ENCODE measurements at places on chromosomes 16 and 17. TPM values are rescaled to one million over a fixed set of nuclear protein-coding genes. Genes with fewer than 3 reads are reported as not detected.
A peak's percentile ranks its signal among the peaks of the same experiment; 100 is the strongest.

The KIF22 gene
- 171 TPM for total RNA-seq

The SOX15 gene
- total RNA-seq: 6.8 TPM

The DPEP3 gene
- total RNA-seq: not detected

The CTRL gene
- 0.18 TPM for total RNA-seq

The HSD11B2 gene
- total RNA-seq: not detected

The USH1G gene
- total RNA-seq: 1.4 TPM

The SPAG7 gene
- total RNA-seq: 59.7 TPM

The EFCAB5 gene
- 0.06 TPM for total RNA-seq

The PRR15L gene
- not detected for total RNA-seq

The TNFSF13 gene
- total RNA-seq: not detected

The HSPB9 gene
- total RNA-seq: not detected

The NLRC5 gene
- total RNA-seq: not detected

The KLHL11 gene
- total RNA-seq: 16.2 TPM

- DNase-seq: no peak
These were observed 15.4 kb downstream of the SIAH1 start for GRCh38 chr16:48369765-48370164.

- DNase-seq: no peak
These were observed 752.9 kb downstream of the KCNJ2 start for GRCh38 chr17:70922268-70922667.

DNA sequence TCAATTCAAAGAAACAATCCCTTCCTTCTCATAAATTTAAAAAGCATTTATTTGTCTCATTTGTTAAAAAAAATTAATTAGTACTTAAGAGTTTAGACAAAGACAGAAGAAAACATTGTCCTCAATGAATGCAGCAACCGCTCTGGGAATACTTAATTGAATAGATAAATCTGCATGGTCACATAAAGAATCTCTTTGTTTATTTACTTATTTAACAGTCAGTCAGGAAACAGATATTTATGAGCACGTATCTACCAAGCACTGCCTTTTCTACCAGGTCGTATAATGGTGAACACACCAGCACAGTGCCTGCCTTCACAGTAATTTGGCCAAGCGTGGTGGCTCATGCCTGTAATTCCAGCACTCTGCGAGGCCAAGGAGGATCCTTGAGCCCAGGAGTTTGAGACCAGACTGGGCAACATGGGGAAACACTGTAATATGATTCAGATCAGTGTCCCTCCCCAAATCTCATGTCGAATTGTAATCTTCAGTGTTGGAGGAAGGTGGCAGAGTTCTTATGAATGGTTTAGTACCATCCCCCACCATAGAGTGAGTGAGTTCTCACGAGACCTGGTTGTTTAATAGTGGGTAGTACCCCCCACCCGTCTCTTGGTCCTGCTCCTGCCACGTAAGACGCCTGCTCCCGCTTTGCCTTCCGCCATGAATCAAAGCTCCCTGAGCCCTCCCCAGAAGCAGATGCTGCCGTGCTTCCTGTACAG lies 8.1 kb downstream of the WIPI1 start:
- no peak for DNase-seq

- peak; percentile 43 for DNase-seq
These were observed 28.6 kb upstream of the NUDT16L1 start for GRCh38 chr16:4664538-4665418.

DNA sequence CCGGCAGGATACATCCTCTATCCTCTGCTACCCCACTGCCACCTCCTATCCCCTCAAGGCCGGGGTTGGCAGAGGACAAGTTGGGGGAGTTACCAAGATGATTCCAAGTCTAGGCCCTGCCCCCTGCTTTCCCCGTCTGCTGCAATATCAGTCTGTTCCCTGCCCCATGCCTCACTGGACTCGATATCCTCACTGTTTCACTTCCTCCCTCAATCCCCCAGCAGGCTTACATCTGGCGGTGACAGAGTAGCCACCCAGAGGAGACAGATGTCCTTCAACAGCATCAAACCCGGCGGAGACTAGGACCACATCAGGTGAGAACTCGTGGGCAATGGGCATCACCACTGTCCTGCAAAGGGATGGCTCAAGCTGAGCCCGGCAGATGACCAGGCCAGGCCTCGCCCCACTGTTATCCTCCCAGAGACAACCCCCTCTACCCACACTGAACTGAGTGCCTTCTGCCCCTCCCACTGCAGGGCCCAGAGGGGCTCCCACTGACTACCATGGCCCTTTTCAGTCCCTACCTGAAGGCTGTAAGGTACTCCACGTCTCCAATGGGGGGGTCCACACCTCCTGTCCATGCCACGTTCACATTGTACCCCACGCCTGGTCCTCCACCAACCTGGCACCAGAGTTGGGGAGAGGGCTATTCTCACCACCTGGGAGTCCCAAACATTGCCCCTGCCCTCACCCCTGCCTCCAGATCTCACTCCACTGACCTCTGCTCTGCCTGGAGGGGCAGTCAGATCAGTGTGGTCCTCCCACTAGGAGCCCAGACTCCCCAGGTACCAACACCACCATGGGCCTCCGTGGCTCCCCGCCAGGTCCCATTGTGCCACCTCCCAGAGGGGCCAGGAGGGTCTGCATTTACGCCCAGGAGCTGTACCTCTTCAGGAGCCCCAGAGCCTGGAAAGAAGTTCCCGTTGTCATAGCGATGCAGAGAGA lies 9.6 kb downstream of the G6PC3 start:
- DNase-seq: no peak

DNA sequence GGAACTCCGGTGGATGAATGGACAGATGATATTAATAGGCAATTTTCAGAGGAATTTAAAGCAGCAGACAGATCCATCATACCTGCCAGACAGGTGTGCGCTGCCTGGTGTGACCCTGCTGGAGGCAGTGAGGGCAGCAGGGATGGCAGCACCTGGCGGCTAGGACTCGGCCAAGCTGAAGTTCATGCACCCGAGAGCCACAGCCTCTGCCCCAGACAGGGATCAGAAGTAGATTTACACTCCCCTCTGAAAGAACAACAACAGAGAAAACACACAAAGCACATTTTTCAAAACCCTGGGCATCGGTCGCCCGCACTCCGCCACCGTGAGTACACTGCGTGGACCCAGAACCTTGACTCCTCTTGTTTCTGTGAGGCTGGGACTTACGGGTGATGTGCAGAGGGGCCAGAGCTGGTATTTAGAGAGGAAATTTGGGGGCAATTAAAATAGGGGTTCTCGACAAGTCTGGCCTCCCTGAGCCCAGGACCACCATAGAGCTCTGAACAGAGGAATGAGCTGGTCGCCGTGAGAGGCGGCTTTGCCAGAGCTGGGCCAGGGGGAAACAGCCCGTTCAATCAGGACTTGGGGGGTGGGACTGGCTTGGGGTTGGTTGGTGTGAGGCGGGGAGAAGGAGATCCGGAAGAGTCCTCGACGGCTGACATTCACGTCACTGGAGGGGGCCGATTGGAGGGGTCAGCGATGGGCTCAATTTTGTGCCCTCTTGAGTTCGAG lies 101.0 kb downstream of the METRNL start:
- no peak for DNase-seq

GRCh38 chr17:27384261-27384701 lies 72.0 kb upstream of the KSR1 start:
- DNase-seq: peak; percentile 94

DNA sequence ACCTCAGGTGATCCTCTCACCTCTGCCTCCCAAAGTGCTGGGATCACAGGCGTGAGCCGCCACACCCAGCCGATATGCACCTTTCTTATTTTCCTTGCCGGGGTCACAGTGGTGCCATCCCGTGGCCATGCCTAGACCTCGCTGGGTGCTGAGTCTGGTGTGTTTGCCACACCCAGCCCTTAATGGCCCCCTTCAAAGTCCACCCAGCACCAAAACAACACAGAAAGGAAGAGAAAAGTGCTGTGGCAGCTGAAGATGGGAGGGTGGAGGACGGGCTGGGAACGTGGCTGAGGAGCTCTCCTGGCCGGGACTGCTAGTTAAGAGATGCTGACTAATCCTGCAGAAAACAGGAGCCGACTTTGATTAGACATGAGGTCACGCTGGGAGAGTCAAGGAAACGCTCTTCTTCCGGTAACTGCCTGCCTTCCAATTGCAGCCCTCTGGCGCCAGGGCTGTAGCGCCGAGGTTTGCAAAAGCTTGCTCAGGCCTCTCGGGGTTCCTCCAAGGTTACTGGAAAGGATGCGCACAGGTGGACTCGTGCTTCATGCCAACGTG lies 10.9 kb downstream of the SLC43A2 start:
- DNase-seq: peak; percentile 67

GRCh38 chr17:37774504-37774903 lies 29.6 kb upstream of the HNF1B start:
- DNase-seq: no peak

DNA sequence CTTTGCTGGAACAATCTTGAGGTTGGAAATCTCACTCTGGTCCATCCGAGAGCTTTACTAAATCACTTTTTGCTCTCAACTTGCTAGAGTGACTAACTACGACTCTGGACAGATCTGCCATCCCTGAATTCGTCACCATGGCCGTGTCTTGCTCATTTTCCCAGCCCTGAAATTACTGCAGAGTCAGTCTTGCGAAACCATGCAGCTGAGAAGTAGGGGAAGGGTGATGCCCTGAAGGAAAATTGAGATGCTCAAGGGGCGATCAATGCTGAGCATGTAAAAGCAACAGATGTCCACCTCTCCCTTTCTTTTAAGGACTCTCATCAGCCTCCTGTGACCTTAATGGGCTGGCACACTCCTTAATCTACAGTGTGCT lies 18.8 kb downstream of the PCTP start:
- DNase-seq: no peak

DNA sequence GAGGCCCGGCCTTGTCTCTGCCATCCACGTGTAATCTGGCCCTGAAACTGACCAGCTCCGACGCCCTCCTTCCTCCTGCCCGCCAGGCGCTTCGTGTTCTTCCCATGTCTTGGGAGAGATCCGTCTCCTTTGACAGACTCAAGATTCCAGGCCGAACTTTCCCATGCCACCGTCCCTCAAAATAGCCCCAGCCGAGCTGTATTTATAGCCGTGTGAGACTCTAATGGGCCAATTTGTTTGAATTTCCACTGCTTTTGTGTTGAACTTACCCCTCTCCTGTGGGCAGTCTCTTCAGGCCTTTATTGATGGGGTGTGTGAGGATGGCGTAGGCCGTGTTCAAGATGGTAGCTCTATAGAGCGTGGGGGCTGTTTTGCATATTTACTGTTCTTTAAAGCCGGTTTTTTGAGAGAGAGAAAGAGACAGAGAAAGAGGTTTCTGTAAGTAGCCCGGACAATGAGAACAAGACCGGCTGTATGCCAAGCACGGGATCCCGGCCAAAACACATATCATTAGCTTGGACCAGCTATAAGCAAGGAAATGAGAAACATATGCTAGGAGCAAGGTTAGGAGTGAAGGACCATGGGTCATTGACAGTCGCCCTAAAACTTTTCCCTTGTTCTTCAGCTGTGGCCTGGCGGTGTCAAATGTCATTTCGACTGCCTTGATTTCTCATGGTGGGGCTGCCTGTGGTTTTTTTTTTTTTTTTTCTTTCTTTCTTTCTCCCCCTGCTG lies 124.5 kb upstream of the ZFHX3 start:
- DNase-seq: no peak

GRCh38 chr17:49549311-49549605 lies 26.4 kb upstream of the NXPH3 start:
- DNase-seq: no peak

GRCh38 chr16:31507617-31507928 lies 618 bp downstream of the RUSF1 start:
- DNase-seq: no peak

GRCh38 chr17:39979893-39980350 lies 685 bp upstream of the PSMD3 start:
- DNase-seq: no peak

GRCh38 chr16:57064995-57065394 lies 27.4 kb upstream of the CPNE2 start:
- DNase-seq: no peak

GRCh38 chr17:9538626-9539025 lies 37.0 kb downstream of the STX8 start:
- no peak for DNase-seq

- DNase-seq: no peak
These were observed 15.4 kb downstream of the KCNJ2 start for GRCh38 chr17:70184770-70185169.

GRCh38 chr17:29061036-29061435 lies 18.1 kb downstream of the PIPOX start:
- DNase-seq: peak; percentile 77

- no peak for DNase-seq
These were observed 14.9 kb downstream of the ENPP7 start for GRCh38 chr17:79745641-79746105.

DNA sequence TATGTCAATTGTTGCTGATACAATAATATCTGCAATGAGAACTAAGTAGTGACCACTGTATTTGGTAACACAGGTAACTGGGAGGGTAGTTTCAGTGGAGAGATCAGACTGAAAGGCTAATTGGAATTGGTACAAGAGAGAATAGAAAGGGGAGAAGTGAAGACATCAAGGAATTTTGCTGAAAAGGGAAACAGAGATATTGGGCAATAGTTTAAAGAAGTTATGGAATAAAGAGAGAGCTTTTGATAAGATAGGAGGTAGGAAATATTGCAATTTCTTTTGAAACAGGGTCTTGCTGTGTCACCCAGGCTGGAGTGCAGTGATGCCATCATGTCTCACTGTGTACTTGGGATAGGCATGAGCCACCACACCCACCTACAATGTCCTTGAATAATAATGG lies 26.9 kb upstream of the CDH11 start:
- no peak for DNase-seq

DNA sequence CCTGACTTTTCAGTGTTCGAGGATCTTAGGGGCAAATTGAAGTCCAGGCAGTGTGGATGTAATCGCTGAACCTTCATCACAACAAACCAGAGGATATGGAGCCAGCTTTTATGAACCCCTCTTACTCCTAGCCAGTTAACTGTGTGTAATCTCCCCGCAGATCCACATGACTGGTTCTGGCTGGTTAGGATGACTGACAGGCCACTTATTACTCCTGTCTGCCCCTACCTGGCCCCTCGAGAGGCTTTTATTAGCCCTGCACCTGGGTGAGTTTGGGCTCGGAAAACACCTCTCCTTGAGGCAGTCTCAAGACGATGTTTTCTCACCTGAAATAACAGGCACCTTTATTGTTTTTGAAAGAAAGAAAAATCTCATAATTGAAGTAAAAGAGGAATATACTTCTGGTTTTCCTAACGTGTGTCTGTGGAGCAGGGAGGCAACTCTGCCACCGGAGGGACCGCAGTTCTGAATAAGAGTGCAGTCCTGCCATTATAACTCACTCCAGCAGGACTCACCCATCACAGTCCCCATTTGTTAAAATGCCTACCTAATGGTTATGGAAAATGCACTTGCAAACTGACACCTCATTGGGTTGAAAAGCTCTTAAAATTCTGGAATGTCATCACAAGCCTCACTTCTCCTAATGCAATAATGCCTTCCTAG lies 291.9 kb upstream of the N4BP1 start:
- DNase-seq: no peak

- no peak for DNase-seq
These were observed 22.2 kb downstream of the WIPF2 start for GRCh38 chr17:40241252-40241834.

GRCh38 chr17:77527836-77528505 lies 387.2 kb downstream of the SEC14L1 start:
- DNase-seq: no peak

All from G401 (cell line).